Fibroblast of pulmonary artery (primary cell): ENCODE measurements at places on chromosomes 4 and X.

GRCh38 chrX:154517101-154517781, 1.2 kb upstream of the FAM3A start:
- DNase-seq: no peak

DNA sequence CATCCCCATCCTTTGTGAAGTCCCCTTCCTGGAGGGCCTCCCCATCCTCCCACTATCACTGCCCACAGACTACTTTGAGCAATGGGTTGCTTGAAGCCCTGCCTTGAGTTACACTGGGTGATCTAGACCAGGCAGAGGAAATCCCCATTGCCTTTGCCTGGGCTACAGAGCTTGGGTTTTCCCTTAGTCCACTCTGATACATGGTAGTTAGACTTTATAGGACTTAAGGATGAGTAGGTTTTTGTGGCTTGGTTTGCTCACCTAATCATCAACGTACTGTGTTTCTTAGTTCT, 56.6 kb downstream of the TMEM131L start:
- no peak for DNase-seq

DNA sequence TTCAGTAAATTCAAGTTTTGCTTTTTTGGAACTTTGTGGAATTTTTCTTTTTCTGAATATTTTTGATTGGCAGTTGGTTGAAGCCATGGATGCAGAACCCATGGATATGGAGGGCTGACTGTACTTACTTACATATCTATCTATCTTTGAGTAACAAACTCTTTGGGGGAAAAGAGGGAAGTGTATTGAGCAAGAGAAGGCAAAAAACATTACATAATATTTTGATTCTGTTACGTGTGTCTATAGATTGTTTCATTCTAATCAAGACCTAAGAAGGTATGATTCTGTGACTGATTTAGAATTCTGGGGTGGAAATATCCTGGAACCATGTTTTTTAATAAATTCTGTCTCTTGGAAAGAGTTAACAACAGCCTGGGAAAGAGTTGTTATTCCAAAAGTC, 31.5 kb downstream of the GRSF1 start:
- DNase-seq: no peak

GRCh38 chr4:124092541-124092984, 620.0 kb downstream of the ANKRD50 start:
- DNase-seq: peak; percentile 19

GRCh38 chr4:156576946-156577345, 394.7 kb downstream of the PDGFC start:
- peak; percentile 21 for DNase-seq

DNA sequence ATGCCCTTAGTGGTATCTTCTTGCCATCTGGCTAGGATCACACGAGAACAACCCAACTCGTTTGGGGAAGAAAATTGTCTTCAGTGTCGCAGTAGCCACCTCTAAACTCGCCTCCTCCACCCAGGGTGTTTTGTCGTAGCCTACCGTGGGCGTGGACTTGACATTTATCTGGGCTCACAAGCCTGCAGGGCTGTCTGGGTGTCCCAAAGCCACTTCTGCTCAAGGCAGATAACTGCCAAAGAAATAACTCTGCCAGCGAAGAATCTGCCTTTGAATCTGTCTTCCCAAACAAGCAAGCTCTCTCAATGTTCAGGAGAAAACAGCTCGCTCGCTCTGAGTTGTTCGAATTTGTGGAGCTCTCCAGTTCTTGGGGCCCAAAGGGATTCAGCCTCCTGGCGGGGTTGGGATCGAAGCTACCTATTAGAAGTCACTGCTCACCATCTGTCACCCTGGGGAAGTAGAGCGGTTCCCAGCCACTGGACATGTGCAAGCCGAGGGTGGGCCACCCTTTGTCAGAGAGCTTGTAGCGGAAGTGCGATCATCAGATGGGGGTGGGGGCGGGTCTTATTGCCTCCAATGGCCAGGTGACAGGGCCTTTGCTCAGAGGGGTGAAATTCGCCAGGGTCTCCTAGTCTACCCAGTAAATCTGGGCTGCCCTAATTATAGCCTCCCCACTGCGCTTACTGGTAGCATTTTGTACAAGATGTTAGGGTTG, 14.8 kb downstream of the BLOC1S4 start:
- DNase-seq: no peak

GRCh38 chr4:121139533-121140222, 24.4 kb downstream of the TNIP3 start:
- peak; percentile 58 for DNase-seq

DNA sequence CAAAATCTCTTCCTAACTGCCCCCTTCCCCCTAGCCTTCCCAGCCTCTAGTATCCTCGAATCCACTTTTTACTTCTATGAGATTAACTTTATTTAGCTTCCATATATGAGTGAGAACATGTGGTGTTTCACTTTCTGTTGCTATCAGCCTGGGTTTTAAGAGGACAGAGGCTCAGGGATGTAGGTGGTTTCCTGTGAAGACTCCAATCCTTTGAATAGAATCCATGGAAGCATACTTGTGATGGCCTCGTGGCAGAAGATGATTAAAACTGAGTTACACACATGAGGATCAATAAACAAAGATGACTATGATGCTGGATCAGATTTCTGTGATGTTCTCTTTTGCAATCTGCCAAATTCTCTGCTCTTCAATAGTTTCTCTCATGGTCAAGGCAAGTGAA, 29.8 kb downstream of the CD99L2 start:
- DNase-seq: no peak

DNA sequence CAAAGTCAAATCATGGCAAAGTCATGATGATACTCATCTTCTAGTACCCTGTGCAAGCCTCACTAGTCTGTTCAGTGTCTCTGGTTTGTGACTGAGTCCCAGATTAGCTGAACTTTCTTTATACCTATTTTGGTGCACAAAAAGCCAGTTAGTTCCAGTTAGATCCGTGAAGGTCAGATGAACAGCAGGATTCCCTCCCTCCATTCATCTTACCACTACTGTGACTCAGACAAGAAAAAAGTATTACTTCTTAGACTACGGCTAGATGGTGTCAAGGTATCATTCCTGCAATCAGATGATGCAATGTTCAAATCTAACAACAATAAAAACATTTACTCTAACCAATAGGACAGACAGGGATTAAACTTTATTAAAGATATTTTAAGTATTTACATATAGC, 30.4 kb downstream of the ARHGEF6 start:
- no peak for DNase-seq

DNA sequence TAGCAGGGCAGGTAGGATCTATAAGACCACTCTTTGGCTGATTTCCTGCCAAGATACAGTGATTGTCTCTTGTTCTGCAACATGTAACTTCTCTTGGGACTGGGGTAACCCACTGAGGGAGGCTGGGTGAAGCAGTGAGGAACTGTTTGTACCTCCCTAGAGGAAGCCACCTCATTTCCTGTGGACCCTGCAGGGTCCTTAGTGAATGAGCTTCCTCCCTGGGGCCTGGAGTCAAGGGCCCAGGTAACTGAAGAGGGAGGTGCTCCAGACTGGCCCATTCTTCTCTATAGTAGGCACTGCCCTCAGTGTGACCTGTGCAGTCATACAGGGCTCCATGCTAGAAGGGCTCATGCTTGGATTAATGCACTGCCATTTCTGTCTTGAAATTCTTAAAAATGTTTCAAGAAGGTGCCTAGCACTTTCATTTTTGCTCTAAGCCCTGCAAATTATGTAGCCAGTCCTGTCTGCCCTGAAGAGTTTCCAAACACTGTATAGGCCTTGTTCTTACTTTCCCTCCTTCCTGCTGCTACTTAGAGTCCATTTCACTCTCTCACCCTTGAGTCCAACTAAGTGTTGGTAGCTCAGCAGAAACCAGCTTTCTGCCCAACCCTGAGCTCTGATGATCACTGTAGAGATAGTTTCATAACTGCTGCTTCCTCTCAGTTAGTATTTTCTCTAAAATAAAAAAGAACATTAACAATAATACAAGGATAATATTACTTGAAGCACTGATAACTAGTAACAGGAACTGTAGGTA, 8.5 kb upstream of the GRIA3 start:
- no peak for DNase-seq

DNA sequence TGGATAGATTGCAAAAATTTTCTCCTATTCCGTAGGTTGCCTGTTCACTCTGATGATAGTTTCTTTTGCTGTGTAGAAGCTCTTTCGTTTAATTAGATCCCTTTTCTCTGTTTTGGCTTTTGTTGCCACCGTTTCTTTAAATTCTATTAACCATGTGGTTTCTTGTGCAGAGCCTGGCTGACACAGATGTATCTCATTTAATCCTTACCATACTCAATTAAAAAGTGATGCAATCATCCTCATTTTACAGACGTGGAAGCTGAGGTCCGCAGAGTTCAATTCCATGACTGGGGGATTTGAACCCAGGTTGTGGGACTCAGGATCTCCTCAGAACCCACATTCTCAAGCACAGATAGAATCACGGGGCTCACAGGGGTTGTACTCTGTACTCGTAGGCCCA, 66.7 kb downstream of the SORCS2 start:
- no peak for DNase-seq

GRCh38 chr4:1608821-1609500, 75.2 kb downstream of the FAM53A start:
- DNase-seq: no peak

GRCh38 chr4:93031431-93032098, 727.8 kb downstream of the GRID2 start:
- DNase-seq: peak; percentile 34

DNA sequence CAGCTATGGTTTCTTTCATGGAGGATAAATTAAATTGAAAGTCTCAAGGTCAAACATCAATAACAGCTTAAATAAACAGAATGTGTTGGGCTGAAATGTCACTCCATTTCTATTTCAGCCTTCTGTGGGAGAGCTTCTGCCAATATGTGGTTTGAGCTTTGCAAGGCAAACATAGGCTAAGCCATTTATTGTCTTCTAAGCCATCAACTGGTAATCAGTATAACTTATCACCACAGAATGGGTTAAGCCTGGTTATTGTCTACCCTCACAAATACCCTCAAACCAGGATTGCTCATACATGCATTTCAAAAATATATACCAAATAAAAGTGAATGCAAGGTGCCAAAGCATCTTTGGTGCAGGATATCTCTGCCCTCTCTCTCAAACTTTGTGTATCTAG, 52.7 kb downstream of the GABRB1 start:
- DNase-seq: no peak

- DNase-seq: no peak
These were observed 202.4 kb downstream of the ADAMTS3 start for GRCh38 chr4:72366601-72367000.

DNA sequence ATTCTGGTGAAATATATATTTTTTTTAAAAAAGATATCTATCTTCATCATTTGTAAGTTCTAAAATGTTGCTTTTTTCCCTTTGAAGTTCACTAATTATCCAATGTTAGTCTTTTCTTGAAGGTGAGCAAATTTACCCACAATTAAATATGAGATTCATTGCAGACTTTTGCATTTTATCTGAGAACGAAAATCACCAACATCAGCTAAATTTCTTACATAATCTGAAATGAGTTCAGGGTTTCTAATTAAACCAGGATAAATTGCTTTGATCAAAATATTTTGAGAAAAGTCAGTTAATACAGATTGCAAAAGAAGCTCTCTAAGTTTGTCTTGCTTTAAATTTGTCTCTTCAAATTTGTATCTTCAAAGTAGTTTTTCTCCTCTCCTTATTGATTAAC, 486.4 kb upstream of the FSTL5 start:
- DNase-seq: no peak

DNA sequence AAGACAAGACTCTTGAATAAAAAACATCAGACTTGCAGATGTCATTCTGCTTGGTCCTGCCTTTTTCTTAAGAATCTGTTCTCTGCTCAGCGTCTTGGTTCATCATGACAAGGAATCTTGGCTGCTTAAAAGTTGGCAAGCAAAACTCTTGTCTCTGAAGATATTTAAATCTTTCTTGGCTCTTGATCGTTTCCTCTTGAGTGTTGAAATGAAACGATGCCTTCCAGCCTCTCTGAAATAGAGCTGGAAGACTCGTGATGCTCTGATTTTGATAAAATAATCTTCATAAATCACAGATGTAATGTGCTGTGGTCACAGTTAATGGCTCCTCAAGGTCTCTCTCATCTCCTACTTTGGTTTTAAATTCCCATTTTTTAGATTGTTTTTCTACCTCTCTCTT, 39.9 kb upstream of the TMEM192 start:
- DNase-seq: peak; percentile 78

GRCh38 chr4:101730291-101731117, 60.0 kb upstream of the BANK1 start:
- DNase-seq: peak; percentile 82

DNA sequence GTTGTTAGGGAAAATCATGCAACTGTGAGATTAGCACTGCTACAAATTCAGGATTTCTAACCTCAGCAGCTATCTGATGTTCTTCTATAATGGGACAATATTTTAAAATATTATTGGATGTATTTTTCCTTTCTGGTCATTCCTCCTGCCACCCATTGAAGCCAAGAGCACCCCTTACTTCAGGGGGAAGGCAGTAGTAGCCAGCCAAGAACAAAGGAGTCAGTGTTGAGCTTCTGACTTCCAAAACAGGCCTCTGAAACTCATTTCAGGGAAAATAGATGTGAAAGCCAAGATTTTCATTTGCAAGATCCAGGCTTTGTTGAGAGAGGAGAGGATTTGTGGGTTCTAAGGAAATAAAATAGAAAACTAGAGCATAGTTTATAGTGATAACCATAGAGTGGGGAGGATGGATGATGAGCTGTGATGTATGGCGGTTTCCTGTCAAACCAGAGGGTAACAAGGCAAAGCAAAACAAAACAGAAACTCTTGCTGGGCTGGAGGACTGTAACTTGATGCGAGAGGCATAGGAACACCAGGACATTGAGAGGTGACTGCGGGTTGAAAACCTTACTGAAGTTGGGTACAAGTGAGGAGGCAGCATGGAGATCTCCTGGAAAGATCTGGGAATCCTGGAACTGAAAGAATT, 173.7 kb upstream of the LEF1 start:
- no peak for DNase-seq

- DNase-seq: no peak
These were observed 167.2 kb downstream of the CEP135 start for GRCh38 chr4:56115898-56116297.

- DNase-seq: no peak
These were observed 230.3 kb downstream of the APBB2 start for GRCh38 chr4:40984051-40984450.

GRCh38 chr4:1379801-1380331, 26.4 kb downstream of the NKX1-1 start:
- no peak for DNase-seq

DNA sequence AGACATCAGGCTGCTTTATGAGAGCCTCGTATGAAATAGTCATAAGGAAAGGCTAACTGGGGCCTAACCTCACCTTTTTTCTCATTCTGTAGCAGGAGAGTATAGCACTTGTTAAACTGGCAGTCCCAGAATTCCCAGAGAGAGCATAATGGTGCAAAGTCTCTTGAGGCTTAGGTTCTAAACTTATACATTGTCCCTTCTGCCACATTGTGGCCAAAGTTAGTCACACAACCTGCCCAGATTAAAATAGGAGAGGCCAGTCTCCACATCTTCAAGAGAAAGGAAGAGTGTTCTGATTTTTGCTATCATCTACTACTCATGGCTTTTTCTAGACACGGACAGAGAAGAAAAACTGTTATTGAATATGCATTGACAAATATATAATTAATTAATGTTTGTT, 1588.9 kb upstream of the PCDH7 start:
- no peak for DNase-seq

DNA sequence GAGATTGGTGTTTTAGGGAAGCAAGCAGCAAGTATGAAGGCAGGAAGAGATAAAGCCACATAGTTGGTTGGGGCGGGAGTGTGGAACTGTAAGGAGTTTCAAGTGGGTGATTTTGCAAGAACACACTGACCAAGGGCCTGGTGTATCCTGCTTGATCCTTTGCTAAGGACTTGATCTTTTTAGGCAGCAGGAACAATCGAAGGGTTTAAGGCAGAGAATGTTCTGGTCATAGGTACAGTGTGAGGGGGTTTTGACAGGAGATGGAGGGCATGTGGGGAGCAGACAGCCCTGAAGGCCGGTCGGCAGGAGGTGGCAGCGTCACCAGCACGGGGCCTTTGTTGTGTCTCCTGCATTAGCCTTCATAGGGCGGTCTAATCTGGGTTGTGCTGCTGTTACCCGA, 54.7 kb downstream of the FAM193A start:
- peak; percentile 69 for DNase-seq
